MG63 (cell line): ENCODE measurements at places on chromosomes 7 and 10. TPM values are rescaled to one million over a fixed set of nuclear protein-coding genes. Genes with fewer than 3 reads are reported as not detected.

Gene UTF1
- total RNA-seq: not detected in 2 replicates

Gene FAM24B
- 0.72 TPM in 1 of 2 replicates, not detected in the other for total RNA-seq

Gene NUPR2
- not detected in 2 replicates for total RNA-seq

Gene MOGAT3
- not detected in 2 replicates for total RNA-seq

Gene COBL
- 0.03 TPM in 1 of 2 replicates, not detected in the other for total RNA-seq

DNA sequence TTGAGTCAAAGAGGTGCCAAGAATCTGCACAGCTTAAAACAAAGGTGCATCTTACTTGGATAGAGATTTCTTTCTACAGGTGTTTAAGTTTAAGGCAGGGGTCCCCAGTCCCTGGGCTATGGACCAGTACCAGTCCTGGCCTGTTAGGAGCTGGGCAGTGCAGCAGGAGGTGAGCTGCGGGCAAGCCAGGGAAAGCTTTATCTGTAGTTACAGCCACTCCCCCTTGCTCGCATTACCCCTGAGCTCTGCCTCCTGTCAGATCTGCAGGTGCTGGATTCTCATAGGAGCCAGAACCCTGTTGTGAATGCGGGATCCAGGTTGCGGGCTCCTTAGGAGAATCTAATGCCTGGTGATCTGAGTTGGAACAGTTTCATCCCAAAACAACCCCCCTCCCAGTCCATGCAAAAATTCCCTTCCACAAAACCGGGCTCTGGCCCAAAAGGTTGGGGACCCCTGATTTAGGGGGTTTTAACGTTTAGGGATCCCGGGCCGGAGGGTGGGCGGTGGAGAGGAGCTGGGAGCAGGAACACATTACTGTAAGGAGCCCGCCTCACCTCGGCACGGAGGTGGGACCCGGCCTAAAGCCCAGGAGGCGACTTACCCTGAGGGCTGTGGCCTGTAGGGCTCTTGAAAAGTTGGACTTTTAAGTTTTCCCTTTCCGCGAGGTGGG lies 60.2 kb downstream of the ZNF467 start:
- no peak for DNase-seq

- DNase-seq: no peak
Measured at GRCh38 chr10:107856047-107856315, 691.5 kb upstream of the SORCS1 start.

- no peak for DNase-seq
Measured at GRCh38 chr10:128187788-128188185, 61.6 kb upstream of the MKI67 start.

GRCh38 chr7:69674701-69675182 lies 76.5 kb downstream of the AUTS2 start:
- DNase-seq: no peak

GRCh38 chr10:132252412-132252811 lies 55.3 kb downstream of the STK32C start:
- DNase-seq: no peak

DNA sequence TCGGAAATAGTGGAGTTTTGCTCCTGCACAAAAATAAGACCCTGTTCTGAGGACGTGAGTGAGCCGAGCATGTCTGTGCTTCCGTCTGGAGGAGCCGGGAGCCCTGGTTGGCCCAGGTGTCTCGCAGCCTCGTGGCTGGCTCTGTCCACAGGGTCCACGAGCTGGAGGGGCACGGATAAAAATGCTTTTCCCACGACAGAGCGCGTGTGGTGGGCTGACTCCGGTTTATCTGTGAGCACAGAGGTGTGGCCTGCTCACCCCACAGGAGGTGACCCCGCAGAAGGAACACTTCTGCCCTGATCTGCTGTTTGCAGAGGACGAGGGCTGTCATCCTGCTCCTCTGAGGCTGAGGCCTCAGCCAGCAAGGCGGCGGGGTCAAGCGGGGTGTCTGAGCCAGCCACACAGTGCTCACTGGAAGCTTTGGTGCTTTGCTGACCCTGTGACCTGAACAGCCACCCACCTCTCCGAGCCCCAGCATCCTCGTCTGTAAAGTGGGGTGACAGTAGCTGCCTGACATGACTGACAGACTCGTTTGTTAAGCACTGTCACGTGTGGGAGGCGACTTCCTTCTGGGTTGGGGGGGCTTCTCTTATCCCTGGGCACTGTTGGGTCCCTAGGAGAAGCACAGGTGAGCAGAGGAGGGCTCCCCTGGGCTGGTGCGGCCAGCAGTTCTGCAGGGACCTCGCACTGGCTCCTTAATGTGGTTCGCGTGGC lies 162.5 kb downstream of the DNAJB6 start:
- DNase-seq: no peak

DNA sequence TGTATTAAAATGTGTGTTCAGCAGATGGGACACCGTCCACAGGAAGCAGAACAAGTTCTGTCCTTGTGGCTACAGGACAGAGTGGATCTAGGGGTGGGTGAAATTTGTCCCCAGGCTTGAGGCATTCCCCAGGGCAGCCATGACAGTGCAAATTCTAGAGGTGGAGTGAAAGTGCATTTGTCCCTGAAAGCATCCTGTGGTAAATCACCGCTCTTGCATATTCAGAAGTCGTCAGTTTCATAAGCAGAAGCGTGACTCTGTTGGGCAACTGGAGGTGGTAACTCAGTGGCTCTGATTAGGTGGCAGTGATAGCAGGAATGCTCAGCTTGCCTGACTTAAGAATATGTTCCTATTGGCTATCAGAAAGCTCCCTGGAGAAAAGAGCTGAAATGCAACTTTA lies 96.6 kb downstream of the SNX10 start:
- DNase-seq: no peak

DNA sequence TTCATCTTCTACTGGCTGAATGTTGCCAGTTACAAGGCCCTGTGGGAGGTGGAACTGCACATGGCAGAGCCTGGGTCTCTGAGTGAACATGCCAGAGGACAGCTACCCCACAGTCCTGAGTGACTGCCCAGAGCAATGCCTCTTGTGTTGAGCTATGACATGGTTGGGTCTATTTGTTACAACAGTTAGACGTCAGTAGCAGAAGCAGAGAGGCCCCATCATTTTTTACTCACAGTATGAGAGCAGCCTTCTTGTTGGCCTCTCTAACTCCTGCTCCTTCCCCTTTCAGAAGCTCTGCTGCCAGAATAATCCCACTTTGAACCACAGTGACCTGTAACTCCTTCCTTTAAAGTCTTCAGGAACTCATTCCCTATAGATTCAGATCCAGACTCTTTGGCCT lies 30.8 kb upstream of the NRP1 start:
- DNase-seq: no peak

GRCh38 chr7:29971566-29972314 lies 17.9 kb downstream of the SCRN1 start:
- DNase-seq: no peak

DNA sequence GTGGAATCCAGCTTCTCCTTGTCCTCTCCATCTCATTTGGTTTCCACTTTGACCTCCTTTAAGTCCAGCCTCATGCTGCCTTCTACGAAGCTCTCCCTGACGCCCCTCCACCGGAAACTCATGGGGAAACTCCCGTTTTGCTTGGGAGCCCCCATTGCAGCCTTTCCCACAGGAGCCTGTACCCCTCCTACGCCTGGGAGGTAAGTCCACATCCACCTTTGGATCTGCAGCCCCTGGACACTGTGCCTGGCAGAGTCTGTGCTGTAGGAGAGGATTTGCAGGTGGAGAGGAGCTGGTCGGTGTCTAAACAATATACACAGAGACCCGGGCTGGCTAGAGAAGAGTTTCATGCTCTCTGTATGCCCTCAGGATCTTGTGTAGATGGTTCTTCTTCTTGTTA lies 296.1 kb downstream of the GLRX3 start:
- DNase-seq: no peak

GRCh38 chr7:28068811-28069216 lies 111.8 kb downstream of the JAZF1 start:
- DNase-seq: no peak

DNA sequence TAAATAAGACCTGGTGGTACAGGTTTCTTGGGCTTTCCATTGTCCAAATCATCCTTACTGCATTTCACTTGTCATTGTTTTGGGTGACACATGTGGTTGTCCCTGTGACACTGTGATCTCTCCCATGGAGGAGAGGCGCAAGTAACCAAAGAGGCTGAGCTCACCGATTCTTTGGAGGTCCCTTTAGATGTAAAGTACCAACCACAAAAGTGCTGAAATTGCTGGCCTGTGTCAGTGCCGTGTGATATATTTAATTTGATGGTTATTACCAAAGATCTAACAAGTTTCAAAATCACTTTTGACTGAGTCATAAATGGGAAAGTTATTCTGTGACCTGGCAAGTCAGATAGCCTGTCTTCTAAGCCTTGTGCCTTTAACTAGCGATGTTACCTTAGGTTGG lies 19.4 kb downstream of the MCM10 start:
- no peak for DNase-seq

GRCh38 chr10:5547681-5547930 lies 22.8 kb downstream of the CALML3 start:
- peak; percentile 15 for DNase-seq

DNA sequence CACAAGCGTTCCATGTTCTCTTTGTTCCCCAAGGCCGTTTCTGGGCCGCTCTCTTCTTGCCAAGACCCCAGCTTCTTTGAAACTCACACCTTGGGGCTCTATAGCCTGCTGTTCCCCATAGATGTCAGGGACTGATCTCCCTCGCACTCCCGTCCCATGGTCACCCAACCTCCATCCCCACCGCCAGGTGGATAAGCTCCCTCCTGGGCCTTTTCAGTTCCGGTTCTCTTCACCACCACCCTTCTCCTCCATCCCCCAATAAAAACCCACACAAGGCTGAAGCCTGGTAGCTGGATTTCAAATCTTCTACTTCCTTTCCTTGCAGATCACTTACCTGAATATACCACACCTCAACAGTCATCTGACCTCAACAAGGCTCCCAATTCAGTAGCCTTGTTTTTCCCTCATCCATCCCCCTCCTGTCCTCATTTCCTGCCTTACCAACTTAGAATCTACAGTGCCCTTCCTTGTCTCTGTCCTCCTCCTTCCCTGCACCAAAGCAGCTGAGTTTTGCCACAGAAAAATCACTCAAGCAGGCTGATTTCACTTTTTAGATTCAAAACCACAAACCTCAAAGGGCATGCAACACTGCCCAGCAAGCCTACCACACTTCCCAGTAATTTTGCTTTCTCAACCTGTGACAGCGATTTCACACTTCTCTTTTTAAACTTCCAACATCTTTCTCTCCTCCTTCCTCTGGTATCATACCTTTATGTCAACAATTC lies 7.7 kb downstream of the SLC37A3 start:
- no peak for DNase-seq

- peak; percentile 3 for DNase-seq
Measured at GRCh38 chr10:24762966-24763623, 39.4 kb upstream of the ARHGAP21 start.

GRCh38 chr10:124027031-124027611 lies 66.3 kb downstream of the CHST15 start:
- no peak for DNase-seq

DNA sequence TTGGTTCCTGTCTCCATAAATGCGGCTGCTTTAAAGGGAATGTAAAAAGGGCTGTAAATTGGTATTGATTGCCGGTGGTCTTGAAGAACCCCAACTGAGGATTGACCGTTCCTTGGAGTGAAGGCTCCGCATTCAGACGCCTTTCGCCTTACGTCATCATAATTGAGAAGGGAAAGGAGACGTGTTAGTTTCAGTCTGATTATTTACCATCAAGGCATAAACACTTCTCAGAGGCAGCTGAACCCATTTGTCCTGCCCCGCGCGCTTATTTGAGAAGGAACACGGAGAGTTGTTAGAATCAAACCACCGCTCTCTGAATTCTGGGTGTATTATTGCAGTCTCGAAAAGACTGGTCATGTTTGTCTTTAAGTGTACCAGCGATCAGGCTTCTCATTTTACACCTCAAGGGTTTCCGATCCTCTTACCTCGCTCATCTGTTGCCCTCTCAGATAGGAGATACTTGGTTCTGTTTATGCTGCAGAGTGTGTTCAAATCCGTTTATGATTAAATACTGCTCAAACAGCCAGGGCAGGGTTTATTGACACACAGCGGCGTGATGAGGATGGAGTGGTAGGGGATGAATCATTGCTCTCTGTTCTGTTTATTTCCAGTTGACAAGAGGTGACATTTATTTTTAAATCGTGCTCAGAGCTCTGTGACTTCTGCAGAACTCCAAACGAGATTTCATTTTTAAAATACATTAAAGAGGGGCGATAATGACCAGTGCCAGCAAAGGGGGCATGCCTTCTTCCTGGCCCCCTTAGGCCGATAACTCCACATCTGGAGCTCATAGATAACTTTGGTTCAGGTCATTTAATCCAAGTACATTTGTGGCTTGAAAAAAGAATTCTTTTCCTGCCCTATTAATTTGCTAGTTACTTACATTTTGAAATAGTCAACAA lies 30.4 kb downstream of the FOXK1 start:
- no peak for DNase-seq

- DNase-seq: no peak
Measured at GRCh38 chr7:85287106-85287825, 100.4 kb upstream of the SEMA3D start.

DNA sequence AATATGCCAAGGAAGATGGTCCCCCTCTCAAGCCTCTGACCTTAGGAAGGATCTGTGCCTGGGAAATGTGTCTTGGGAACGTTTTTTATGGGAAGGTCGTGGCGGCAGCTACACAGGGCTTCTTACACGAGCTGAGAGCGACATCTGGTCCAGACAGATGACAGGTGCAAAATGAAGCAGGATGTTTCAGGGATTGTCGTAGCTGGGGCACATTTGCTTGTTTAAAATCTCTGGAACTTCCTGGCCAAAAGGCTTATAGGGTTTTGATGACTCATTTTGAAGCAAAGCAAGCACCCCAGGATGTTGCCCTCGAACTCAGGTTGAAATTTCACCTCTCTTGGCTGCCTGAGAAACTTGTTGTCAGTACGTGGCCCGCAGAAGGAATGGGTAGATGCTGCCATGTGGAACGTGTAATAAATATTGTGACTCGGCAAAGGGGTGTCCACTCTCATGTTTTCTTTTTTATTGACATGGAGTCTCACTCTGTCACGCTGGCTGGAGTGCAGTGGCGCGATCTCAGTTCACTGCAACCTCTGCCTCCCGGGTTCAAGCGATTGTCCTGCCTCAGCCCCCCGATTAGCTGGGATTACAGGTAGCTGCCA lies 117.5 kb downstream of the CAMK1D start:
- DNase-seq: no peak

DNA sequence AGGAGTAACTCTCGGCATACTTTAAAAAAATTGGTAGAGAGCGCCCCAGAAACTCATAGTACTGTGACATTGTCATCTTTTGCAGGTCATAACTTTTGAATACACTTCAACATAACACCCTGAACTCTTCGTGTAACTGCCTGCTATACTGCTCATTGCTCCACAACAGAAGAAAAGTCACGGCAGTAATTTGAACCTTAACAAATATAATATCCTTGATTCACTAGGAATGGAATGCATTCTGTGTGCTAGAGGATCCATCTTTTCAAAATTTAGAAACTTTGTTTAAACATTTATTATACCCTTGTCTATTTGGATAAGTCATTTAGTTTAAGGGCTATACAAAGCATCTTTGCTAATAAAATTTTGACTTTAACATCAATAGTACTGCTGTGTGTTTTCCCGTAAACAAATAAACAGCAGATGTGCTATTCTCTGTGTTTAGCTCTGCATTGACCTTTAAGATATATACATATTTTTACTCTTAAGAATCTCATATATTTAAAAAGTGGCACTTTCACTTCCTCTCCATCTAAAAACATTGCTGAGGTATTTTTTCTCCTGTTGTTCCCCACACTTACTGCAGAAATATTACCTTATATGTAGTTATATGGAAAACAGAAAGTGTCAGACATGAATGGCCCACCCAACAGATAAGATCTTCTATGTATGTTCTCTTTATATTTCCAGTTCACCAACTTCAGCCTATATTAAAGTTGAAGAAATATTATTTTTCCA lies 217.6 kb upstream of the TMEM229A start:
- DNase-seq: no peak

- DNase-seq: no peak
Measured at GRCh38 chr7:40757109-40757508, 622.3 kb downstream of the SUGCT start.
